Fibroblast of skin of abdomen (primary cell): ENCODE measurements at places on chromosomes 5 and 9.

- no peak for DNase-seq
These were observed 2.6 kb upstream of the LCN2 start for GRCh38 chr9:128146591-128147120.

DNA sequence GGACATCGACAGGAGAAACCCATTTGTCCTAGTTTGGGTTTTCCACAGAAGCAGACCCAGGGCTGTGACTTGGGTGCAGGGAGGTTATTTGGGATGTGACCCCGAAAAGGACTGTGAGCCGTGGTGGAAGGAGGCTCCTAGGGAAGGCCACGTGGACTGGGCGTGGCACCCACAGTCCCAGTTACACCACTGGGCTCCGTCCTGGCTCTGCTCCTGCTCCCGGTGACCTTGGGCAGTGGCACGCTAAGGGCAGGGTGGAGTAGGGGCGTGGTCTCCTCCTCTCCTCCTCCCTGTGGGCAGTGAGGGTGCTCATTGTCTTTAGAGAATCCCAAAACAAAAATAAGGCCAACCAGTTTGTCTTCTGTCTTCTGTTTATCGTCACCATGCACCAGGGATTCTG is 190.1 kb downstream of the GADD45G start:
- DNase-seq: no peak

DNA sequence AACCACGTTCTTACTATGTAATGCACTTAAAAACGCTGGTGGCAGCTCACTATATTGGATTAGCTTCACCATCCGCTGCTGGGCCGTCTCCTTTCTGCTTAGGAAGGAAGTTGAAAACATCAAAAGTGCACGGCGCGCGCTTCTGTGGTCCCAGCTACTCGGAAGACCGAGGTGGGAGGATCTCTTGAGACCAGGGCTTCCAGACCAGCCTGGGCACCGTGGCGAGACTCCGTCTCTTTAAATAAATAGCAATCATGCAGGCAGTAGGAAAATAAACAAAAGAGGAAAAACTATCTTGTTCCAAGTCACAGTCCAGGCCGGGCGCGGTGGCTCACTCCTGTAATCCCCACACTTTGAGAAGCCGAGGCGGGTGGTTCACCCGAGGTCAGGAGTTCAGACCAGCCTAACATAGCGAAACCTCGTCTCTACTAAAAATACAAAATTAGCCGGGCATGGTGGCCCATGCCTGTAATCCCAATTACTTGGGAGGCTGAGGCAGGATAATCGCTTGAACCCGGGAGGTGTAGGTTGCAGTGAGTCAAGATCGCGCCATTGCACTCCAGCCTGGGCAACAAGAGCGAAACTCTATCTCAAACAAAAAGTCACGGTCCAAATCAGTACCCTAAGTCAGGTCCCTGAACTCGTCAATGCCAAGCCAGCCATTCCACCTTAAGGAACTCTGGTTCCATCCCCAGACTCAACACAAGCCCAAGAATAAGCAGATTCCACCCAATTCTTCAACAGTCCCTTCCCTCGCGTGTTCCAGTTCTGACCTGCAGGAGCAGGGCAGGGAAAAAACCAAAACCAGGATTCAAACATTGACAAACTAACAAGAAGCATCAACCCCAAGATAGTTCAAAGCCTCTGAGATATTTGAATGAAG is 1.0 kb upstream of the GOLGA1 start:
- peak; percentile 51 for DNase-seq

- no peak for DNase-seq
These were observed 532.7 kb upstream of the ST8SIA4 start for GRCh38 chr5:101435768-101436167.

GRCh38 chr5:167294882-167295680 is 996.4 kb upstream of the WWC1 start:
- DNase-seq: peak; percentile 89

GRCh38 chr9:112866662-112867274 is 23.9 kb downstream of the SLC46A2 start:
- DNase-seq: peak; percentile 73

DNA sequence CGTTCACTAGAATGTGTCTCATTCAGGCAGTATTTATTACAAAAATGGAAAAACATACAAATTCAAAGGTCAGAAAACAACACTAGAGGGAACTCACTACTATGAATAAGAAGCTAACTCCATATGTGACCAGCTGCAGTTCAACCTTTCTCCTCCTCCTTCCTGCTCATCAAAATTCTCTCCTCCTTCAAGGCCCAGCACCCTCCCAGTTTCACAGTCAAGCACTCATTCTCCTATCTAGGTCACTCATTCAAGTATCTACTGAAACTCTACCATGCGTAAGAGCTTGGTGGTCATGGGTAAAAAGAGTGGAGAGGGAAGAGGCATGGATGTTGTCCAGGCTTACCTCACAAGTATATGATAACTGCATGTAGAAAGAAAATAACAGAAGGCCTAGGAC is 27.7 kb downstream of the ECPAS start:
- DNase-seq: no peak

DNA sequence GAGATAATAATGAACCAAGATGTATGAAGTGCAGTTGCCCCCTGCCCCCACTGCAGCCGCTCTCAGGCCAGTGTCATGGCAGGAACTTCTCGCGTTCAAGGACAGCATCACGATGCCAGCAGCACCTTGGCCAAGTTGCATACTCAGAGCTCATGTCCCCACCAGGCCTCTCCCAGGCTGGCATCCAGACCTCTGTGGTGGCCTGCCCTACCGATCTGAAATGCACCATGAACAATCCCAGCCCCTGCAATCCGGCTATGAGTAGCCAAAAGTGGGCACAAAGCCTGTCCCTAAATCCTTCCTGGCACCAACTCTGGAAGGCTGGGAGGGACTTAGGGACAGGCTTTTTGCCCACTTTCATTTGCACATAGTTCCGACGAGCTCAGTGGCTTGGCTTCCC is 140.9 kb downstream of the PAX5 start:
- DNase-seq: no peak

GRCh38 chr5:88889189-88890069 is 6.4 kb upstream of the MEF2C start:
- DNase-seq: peak; percentile 47

GRCh38 chr5:77563475-77563874 is 71.4 kb upstream of the WDR41 start:
- DNase-seq: no peak

DNA sequence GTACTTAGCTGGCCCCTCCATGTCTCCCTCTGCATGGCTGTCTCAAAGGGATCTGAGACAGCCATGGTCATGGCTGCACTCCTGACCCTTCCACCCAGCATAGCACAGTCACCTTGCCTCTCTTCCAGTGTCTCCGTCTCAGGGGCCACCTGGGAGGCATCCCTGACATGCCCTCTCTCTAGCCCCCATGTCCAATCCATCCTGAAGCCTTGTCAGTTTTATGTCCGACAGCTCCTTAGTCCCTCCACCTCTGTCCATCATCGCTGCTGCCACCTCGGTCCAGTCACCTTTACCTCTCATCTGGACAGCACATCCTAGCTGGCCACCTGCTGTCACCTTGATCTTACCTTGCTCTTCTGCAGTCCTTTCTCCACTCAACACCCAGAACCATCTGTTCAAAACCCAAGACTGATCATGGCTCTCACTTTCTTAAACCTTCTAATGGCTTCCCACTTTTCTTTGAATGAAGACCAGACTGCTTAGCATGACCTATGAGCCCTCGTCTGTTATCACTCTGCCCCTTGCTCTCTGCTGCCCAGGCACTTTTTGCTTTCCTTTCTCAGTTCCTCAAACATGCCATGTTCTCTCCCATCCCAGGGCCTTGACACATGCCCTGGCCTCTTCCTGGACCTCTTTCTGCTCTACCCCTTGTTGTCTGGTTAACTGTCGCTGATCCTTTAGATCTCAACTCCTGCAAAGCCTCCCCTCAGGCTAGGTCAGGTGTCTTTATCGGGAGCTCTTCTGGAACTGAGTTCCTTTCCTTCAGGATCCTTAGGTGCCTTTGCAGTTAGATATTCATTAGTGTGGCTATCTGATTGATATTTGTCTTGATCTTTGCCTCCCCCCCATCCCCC is 181.8 kb upstream of the PITX1 start:
- no peak for DNase-seq

DNA sequence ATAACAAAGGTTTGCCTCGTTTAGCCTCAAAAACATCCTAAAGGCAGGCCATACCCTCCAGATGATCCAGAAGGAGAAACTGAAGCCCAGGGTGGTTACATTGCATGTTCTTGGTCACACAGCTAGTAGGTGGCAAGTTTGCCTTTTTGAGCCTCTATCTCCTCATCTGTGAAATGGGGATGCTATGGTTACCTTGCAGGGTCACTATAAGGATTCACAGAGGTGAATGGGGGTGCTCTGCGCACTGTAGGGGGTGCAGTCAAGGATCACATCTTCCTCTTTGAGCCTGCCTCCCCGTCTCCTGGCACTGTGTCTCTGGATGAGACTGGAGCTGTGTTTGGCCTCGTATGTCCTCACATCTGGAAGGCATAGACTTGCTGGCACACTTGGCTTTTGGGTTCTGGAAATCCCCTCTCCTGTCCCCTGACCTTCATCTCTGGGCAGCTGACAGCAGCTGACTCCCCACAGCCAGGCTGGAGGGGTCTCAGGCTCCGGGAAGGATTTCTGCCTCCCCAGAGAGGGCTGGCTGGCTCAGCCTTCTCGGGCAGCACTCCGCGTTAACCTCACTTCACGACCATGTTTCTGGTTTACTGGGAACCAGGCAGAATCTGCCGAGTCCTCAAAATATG is 167.7 kb downstream of the RGS3 start:
- DNase-seq: no peak

- peak; percentile 92 for DNase-seq
These were observed 1040.3 kb downstream of the TLE1 start for GRCh38 chr9:80649001-80649420.

DNA sequence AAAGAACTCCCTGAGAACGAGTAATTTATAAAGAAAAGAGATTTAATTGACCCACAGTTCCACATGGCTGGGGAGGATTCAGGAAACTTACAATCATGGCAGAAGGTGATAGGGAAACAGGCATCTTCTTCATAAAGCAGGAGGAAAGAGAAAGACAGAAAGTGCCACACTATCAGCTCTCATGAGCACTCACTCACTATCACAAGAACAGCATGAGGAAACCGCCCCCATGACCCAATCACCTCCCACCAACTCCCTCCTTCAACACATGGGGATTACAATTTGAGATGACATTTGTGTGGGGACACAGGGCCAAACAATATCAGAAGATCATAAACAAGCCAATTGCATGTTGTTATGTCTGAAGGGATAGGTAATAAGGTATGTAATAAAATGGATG is 935.9 kb upstream of the COX7C start:
- no peak for DNase-seq

DNA sequence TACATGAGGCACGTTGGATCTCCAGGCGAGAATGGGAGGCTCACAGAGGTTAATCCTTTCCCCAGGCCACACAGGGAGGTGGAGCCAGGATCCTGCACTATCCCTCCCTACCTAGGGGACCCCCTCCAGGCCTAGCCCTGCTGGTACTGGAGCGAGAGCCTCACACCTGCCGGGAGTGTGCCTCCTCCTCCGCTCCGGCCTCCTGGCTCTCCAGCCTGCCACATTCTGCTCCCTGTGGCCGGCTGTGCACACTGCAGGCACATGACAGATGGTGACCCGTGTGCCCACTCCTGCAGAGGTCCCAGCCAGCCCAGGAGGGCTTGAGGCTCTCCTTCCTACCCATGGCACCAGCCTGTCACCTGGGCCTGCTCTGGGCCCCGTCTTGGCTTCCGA is 93.4 kb downstream of the RXRA start:
- DNase-seq: no peak

- no peak for DNase-seq
These were observed 1.8 kb upstream of the SLC25A51 start for GRCh38 chr9:37905776-37906175.

- no peak for DNase-seq
These were observed 149.5 kb downstream of the SEMA5A start for GRCh38 chr5:9396285-9396770.

- peak; percentile 60 for DNase-seq
These were observed 29.6 kb downstream of the MAML1 start for GRCh38 chr5:179762079-179762780.

DNA sequence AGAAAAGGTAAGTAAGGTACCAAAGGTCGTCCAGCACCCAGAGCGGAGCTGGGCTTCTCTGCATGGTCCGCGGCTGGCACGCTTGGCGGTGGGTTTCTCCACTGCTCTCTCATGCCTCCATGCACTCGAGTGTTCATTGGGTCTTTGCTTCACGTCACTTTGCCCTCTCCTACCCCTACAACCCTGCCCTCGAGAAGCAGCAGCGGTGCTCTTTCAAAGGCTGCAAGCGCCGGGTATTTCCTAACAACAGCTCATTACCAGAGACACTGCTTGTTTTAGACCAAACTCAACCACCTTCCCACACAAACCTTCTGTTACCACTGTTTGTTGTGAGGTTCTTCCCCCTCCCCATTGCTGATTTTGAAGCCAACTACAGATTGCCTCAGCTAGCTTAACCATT is 21.5 kb upstream of the ZBTB34 start:
- DNase-seq: no peak

DNA sequence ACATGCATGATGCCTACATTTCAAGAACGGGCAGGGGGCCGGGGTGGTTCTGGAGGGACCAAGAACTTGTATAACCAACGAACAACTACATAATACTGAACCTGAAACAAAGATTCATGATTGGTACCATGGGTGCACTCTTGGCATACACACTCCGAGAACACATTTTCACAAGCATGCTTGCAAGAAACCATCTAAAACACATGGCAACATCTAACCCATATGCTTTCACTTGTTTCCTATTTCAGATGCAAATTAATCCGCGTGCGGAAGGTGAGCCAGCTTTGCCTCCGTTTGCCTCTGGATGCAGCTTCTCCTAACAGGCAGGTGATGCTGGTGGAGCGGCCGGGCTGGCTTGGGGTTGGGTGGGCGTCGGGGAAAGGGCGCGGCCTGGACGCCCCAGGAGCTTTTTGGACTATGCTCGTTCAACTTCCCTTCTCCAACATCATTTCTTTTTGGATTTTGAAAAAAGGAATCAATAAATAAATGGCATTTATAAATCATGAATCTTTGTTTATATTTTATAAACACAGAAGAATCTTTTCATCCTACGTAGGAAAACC is 12.5 kb upstream of the SEC16A start:
- no peak for DNase-seq

GRCh38 chr5:39368116-39368515 is 3.8 kb upstream of the C9 start:
- no peak for DNase-seq

- DNase-seq: no peak
These were observed 42.4 kb downstream of the FYB1 start for GRCh38 chr5:39176759-39177630.
